MCF 10A (cell line): ENCODE measurements at places on chromosomes 13 and 19.

DNA sequence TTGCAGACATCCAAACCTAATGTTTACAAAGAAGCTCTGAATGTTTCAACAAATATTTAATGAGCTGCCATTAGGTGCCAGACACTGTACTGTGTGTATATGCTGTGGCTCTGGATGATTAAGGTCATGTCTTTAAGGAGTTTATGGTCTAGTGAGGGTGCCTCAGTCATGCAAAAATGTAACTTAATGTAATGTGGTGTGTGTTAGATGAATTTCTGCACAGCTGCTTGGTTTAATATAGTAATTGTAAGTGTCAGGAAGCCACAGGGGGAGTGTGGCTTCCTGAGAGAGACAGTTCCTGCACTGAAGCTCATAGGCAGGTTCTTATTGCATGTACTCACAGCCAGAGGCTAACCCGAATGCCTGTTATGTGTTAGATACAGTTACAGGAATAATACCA lies 43.3 kb downstream of the SPATA13 start:
- H3K27me3 ChIP-seq = no peaks in the 10 kb centered on the region
- DNase-seq = no peak
- H3K4me3 ChIP-seq = no peak overlapping the region
- H3K36me3 ChIP-seq = no peaks in the 10 kb centered on the region

DNA sequence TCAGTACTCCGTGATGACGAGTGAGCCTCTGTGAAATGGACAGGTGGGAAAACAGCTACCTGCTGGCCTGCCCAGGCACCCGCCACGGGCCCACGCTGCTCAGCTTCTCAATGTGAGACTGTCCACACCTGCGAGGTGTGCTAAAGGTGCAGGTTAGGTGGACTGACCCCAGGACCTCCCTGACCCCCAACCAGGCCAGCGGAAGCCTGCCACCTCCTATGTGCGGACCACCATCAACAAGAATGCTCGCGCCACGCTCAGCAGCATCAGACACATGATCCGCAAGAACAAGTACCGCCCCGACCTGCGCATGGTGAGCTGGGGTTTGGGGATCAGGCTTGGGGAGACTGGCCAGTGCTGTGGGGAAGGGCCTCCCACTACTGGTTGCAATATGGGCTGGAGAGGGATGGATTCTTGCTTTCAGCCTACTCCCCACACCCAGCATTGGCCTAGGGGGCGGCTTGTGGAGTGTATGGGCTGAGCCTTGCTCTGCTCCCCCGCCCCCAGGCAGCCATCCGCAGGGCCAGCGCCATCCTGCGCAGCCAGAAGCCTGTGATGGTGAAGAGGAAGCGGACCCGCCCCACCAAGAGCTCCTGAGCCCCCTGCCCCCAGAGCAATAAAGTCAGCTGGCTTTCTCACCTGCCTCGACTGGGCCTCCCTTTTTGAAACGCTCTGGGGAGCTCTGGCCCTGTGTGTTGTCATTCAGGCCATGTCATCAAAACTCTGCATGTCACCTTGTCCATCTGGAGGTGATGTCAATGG lies 2.2 kb downstream of the RPL28 start:
- peaks cover 26% of the 10 kb centered on the region for H3K4me1 ChIP-seq
- peak overlapping the region; percentile 89 for H3K4me3 ChIP-seq
- no peaks in the 10 kb centered on the region for H3K27me3 ChIP-seq
- no peak for DNase-seq

GRCh38 chr19:41774515-41774980 lies 19.2 kb downstream of the CEACAM6 start:
- H3K4me1 ChIP-seq = peaks cover 7% of the 10 kb centered on the region
- no peak overlapping the region for H3K4me3 ChIP-seq
- peak; percentile 85 for DNase-seq
- H3K27me3 ChIP-seq = peaks cover 48% of the 10 kb centered on the region
- no peaks in the 10 kb centered on the region for H3K36me3 ChIP-seq
- H3K27ac ChIP-seq = no peak overlapping the region

GRCh38 chr19:2457394-2458037 lies 757 bp upstream of the LMNB2 start:
- H3K27me3 ChIP-seq = no peaks in the 10 kb centered on the region
- H3K36me3 ChIP-seq = no peaks in the 10 kb centered on the region
- peaks cover 27% of the 10 kb centered on the region for H3K4me1 ChIP-seq
- no peak for DNase-seq

- no peak overlapping the region for H3K4me3 ChIP-seq
- no peaks in the 10 kb centered on the region for H3K27me3 ChIP-seq
- peak overlapping the region; percentile 56 for H3K27ac ChIP-seq
- peaks cover 31% of the 10 kb centered on the region for H3K4me1 ChIP-seq
Observed at GRCh38 chr13:20993211-20993610, 68.2 kb downstream of the LATS2 start.

GRCh38 chr13:110182003-110182402 lies 125.0 kb downstream of the COL4A1 start:
- H3K4me1 ChIP-seq = no peaks in the 10 kb centered on the region
- no peaks in the 10 kb centered on the region for H3K27me3 ChIP-seq
- peaks cover 13% of the 10 kb centered on the region for H3K36me3 ChIP-seq
- no peak overlapping the region for H3K27ac ChIP-seq
- DNase-seq = no peak

DNA sequence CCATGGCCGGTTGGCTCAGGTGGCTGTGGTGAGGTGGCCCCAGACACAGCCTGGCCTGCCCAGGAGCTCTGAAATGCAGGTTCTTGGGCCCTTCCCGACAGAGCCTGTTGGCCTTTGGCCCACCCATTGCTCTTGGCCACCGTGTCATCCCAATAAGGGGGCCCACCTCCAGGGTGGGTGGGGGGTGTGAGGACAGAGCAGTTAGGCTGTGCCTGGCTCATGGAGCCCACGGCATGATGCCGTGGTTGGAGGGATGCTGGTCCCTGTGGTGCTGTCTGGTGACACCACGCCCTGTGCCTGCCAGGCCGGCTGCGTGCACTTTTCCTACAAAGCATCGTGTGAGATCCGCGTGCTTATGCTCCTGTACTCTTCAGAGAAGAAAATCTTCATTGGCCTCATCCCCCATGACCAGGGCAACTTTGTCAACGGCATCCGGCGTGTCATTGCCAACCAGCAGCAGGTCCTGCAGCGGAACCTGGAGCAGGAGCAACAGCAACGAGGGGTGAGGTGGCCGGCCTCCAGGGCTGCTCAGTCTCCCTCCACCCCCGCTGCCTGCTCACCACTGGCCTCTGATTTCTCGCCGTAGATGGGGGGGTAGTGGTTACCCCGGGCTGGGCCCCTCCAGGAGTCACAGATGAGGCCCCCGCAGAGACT lies 7.6 kb downstream of the PNKP start:
- no peaks in the 10 kb centered on the region for H3K27me3 ChIP-seq
- no peak overlapping the region for H3K27ac ChIP-seq
- no peaks in the 10 kb centered on the region for H3K4me1 ChIP-seq
- no peak for DNase-seq
- no peak overlapping the region for H3K4me3 ChIP-seq
- H3K36me3 ChIP-seq = peaks cover 79% of the 10 kb centered on the region

- H3K4me3 ChIP-seq = no peak overlapping the region
- DNase-seq = no peak
- no peaks in the 10 kb centered on the region for H3K27me3 ChIP-seq
- H3K4me1 ChIP-seq = peaks cover 6% of the 10 kb centered on the region
- H3K36me3 ChIP-seq = no peaks in the 10 kb centered on the region
Observed at GRCh38 chr13:39411511-39411910, 191.5 kb downstream of the LHFPL6 start.

DNA sequence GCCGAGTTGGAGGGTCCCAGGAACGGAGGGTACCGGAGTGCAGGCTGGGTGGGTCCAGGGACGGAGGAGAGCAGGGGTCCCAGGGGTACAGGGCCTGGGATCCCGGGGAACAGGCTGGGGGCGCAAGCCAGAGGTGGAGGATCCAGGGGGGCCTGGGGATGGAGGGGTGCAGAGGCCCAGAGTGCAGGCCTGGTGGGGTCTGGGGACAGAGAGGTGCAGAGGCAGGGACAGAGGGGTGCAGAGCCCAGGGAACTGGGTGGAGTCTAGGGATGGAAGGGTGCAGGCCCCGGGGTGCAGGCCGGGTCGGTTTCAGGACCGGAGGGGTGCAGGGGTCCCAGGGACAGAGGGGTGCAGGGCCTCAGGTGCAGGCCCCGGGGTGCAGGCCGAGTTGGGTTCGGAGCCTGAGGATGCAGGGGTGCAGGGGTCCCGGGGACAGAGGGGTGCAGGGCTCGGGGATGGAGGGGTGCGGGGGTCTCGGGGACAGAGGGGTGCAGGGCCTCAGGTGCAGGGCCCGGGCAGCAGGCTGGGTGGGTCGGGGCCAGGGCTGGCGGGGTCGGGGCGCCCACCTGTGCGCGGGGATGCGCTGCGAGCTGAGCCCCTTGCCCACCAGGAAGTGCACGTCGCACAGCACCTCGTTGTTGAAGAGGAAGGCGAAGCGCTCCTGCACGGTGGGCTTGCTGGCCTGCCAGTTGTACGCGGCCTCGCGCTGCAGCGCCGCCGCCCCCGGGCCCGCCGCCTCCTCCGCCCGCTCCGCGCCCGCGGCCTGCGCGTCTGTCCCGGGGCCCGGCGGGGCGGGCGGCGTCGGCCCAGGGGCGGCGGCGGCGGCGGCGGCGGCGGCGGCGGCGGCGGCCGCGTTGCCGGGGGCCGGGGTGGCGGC lies 545 bp downstream of the BTBD2 start:
- peaks cover 7% of the 10 kb centered on the region for H3K36me3 ChIP-seq
- H3K4me1 ChIP-seq = peaks cover 21% of the 10 kb centered on the region
- H3K4me3 ChIP-seq = peak overlapping the region; percentile 73
- no peak for DNase-seq
- no peaks in the 10 kb centered on the region for H3K27me3 ChIP-seq

DNA sequence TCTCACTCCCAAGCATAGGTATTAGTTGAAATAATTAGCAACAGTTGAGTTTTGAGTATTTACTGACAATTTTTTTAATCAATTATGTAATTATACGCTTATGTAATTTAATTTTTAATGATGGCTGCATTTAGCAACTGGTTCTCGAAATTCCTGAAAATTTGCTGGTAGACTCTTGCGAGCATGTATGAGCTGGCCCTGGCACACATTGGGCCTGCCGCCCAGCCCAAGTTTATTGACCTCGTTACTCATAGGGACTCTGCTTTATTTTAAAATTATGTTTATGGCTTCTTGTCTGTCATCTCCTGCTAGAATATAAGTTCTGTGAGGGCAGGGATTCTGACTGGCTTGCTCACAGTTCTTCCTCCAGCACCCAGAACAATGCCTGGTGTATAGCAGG lies 6.7 kb downstream of the KLK14 start:
- DNase-seq = no peak
- H3K4me1 ChIP-seq = no peaks in the 10 kb centered on the region
- no peak overlapping the region for H3K27ac ChIP-seq
- no peaks in the 10 kb centered on the region for H3K27me3 ChIP-seq
- no peak overlapping the region for H3K4me3 ChIP-seq
- H3K36me3 ChIP-seq = no peaks in the 10 kb centered on the region

- H3K36me3 ChIP-seq = peaks cover 26% of the 10 kb centered on the region
- H3K27me3 ChIP-seq = no peaks in the 10 kb centered on the region
- peak; percentile 49 for DNase-seq
- no peak overlapping the region for H3K4me3 ChIP-seq
- peaks cover 24% of the 10 kb centered on the region for H3K4me1 ChIP-seq
Observed at GRCh38 chr13:42215578-42216421, 56.2 kb upstream of the AKAP11 start.

DNA sequence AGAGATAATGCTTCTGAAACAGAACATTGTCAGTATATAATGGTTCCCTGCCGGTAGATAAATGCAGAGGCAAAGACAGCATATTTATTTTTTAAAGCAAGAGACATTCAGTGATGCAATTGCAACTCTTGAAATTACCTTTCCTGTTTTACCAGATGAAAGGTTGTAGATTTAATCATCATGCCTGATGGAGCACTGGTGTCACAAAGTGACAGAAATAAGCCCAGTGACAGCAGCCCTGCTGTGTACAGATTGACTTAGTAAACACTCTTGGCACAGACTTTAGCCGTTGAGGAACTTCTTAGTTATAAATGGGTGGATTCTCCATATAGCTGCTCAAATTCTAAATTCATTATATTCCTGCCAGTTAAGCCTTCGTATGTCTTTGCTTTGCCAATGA lies 172.5 kb downstream of the ITGBL1 start:
- no peak for DNase-seq
- no peaks in the 10 kb centered on the region for H3K36me3 ChIP-seq
- H3K4me3 ChIP-seq = no peak overlapping the region
- peaks cover 32% of the 10 kb centered on the region for H3K4me1 ChIP-seq
- no peaks in the 10 kb centered on the region for H3K27me3 ChIP-seq

GRCh38 chr13:74966814-74967424 lies 515.0 kb downstream of the TBC1D4 start:
- no peaks in the 10 kb centered on the region for H3K4me1 ChIP-seq
- H3K27ac ChIP-seq = no peak overlapping the region
